ENCODE measurements at places on chromosomes 7 and 10.

DNA sequence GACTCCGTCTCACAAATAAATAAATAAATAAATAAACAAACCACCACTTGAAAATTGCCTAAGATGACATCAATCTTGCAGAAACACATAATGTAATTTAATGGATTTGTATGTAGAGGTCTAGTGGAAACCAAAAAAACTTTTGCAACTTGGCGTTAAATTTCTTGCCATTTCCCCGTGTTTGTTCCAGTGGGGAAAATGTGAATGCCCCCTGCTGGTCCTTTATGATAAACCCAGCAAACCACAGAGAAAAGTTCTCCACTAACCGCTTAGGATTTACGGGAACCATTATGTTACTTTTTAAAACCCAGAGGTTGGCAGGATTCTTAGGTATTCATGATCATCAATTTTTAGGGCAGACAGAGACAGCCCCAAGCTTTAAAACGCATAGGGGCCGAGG is 32.5 kb downstream of the LAMB4 start:
- no peak for DNase-seq

- DNase-seq: no peak
Observed at GRCh38 chr7:117061751-117062150, 108.5 kb downstream of the ST7 start.

- no peak for DNase-seq
Observed at GRCh38 chr10:109861081-109861480, 62.2 kb downstream of the XPNPEP1 start.

- no peak for DNase-seq
Observed at GRCh38 chr7:143250822-143251221, 12.4 kb upstream of the GSTK1 start.

DNA sequence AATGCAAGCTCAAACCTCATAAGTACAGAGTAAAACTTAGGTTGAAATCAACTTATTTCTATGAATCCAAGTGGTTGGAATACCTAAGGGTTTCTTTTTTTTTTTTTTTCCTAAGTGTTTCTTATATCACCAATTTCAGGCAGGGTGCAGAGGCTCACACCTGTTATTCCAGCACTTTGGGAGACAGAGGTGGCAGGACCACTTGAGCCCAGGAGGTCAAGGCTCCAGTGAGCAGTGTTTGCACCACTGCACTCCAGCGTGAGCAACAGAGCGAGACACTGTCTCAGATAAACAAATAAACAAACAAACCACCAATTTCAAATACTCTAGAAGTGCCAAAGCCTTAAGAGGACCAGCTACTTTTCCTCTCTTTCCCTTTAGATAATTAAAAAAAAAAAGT is 39.2 kb upstream of the SPOCK2 start:
- no peak for DNase-seq

- no peak for DNase-seq
Observed at GRCh38 chr7:141115965-141116364, 42.1 kb downstream of the TMEM178B start.

DNA sequence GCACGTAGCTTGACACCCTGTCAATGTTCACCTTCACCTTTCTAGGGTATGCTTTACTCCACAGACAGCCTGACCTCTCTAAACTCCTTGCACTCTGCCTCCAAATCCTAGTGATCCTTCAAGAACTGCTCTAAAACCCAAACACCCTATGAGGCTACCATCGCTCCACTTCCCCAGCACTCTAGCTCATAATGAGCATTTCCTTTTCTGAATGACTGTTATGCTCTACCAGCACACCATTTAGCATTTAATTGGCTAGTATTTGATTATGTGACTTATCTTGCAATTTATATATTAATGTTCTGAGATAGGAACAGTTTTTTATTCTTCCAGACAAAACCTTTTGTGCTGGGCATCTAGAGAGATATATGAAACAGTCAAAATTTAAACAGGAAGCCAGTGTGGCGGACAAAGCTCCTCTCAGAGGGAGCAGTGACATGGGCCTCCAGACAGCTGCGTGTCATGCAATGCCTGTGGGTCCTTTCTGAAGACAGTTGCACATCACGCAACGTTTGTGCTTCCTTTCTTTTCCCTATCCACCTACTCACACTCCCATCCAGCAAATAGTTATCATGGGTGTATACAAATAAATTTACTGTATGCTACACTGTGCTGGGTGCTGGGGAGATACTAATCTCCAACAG is 86.3 kb downstream of the ALOX5 start:
- DNase-seq: no peak

GRCh38 chr7:74405191-74405898 is 48.4 kb upstream of the GTF2IRD1 start:
- no peak for DNase-seq

- no peak for DNase-seq
Observed at GRCh38 chr10:71585564-71586290, 133.9 kb downstream of the C10orf105 start.

DNA sequence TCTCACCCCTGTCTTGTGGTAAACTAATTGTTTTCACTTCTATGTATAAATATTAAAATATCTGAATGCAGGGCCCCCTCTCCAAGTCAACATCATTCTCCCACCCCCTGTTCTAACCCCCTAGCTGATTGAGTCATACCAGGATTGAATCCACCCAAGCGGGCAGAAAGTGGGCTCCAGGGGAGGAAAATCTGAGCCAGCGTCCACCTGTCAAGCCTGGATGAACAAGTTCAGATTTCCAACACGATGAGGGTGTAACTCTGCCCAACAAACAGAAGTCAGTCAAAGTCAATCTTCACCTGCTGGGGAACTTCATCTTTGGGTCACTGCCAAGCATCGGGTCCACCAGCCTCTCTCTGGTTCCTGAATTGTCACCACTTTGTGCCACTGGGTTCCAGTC is 162.9 kb upstream of the CELF2 start:
- DNase-seq: no peak

GRCh38 chr10:121961456-121961855 is 13.6 kb downstream of the NSMCE4A start:
- no peak for DNase-seq

DNA sequence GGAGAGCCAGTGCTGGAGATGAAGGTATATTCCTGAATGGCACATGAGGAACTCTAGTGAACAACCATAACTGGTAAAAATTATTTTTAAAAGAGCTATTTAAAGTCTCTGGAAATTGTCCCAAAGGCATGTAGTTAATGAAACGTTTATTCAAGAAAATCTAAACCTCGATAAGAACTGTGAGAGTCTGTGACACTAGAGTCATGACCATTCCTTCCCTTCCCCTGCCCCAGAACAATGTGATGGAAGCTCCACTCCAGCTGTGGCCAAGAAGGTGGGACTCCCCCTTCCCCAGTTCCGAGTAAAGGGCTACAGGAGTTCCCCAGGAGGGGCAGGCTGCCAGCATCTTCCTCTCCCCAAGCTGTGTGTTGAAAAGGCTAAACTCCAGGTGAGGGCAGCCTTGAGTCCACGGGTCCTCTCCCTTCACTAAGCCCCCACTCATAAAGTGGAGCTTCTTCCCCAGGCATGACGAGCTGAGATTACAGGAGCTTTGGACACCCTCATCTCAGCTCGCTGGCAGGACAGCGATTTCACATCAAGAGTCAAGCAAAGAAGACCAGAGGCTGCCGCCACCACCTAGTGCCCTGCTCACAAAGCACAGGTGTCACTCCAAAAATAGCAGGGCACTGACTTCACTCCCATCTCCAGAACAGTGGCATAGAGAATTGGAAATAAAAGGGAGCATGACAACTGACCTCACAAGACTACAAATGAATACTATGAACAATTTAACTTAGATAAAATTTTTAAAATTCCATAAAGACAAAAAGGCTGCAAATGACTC is 68.5 kb downstream of the NHLRC2 start:
- DNase-seq: no peak

- DNase-seq: no peak
Observed at GRCh38 chr10:104478380-104478779, 124.7 kb downstream of the CFAP58 start.

- no peak for DNase-seq
Observed at GRCh38 chr10:35492386-35493195, 112.5 kb upstream of the GJD4 start.

DNA sequence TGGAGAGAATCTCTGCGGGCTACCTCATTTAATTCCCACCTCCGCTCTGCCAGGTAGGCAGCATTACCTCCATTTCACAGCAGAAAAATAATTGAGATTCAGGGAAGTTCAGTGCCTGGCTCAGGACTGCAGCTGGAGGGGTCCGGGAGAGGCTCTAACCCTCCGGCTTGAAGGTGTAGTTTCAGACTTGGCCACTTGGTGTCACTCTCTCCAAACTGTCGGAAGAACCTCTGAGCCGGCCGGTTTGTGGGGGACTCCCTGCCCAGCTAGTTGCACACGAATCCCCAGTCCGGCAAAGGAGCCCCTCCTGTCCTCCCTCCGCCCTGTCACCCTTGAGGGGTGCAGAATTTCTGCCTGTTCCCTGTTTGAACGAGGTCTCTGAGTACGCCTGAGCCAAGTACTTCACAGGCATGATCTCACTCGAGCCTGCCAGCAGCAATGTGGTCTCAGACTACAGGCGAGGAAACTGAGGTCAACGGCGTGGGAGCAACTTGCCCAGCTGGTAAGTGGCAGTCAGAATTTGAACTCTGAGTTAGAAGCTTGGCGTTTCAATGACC is 144.7 kb upstream of the ZNF716 start:
- no peak for DNase-seq

DNA sequence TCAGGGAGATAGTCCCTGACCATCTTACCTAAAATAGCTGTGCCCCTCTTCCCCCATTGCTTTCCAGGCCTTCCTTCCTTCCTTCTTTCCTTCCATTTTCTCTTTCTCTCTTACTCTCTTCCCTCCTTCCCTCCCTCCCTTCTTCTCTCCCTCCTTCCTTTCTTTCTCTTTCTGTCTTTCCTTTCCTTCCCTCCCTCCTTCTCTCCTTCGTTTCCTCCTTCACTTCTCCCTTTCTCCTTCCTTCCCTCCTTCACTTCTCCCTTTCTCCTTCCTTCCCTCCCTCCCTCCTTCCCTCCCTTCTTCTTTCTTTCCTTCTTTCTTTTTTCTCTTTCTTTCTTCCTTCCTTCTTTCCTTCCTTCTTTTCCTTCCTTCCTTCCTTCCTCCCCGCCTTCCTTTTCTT is 24.6 kb upstream of the MKX start:
- no peak for DNase-seq

DNA sequence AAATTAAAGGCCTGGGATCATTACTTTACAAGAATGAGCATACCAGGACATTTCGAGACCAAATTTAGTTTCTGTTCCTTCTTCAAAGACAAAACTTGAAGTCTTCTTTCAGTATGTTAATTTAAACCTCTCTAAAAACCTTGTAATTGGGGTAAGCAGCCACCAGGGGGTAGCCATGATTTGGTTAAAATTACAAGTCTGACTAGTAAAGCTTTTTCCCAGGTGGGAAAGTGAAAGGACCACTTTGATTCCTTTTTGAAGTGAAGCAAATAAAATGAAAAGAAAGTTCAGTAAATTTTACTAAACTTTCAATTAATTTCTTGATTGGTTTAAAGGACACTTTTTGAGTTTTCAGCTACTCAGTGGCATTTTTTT is 294.3 kb downstream of the BBS9 start:
- no peak for DNase-seq

- DNase-seq: no peak
Observed at GRCh38 chr10:70271996-70272924, 11.5 kb downstream of the NPFFR1 start.

DNA sequence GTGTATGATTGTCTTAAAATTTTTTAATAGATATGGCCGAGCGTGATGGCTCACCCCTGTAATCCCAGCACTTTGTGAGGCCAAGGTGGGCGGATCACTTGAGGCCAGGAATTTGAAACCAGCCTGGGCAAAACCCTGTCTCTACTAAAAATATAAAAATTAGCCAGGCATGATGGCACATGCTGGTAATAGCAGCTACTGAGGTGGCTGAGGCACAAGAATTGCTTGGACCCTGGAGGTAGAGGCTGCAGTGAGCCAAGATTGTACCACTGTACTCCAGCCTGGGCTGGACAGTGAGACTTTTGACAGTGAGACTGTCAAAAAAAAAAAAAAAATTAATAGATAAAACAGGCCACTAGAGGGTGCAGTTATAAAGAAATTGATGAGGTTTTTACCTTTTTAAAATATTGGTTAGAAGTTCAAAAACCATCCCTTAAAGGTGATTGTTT is 20.5 kb downstream of the NOM1 start:
- DNase-seq: no peak

DNA sequence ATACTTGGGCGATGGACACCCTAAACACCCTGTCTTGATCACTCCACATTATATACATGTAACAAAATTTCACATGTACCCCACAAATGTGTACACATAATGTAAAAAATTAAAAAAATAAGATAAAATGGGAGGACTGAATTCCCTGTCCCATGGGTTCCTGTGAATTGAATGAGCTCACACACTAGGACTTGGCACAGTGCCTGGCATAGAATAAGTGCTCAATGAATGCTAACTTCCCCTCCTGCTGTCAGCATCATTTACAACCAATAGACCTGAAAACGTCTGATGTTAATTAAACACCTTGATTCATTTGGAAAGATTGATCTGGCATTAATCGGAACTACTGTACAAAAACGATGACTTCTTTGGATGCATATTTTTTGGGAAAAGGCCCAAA is 117.3 kb upstream of the ZNF438 start:
- DNase-seq: no peak

DNA sequence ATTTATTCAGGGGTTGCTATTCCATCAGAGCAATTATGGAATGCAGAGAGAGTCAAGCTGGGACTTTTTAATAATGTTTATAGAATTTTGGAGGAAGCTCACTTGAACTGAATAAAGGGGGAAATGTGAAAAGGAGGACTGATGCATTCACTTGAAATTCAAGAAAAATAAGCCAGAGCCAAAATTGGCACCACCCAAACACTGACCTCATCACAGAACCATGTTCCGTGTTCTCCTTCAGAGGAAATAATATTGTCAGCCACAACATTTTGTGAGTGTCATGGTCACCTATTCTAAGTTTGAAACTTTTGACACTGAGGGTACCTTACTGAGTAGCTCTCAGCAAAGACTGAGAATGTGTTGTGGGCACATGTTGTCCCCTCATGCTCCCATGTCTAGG is 207.0 kb downstream of the ANK3 start:
- no peak for DNase-seq

GRCh38 chr10:103545771-103546281 is 52.3 kb downstream of the NEURL1 start:
- no peak for DNase-seq

- no peak for DNase-seq
Observed at GRCh38 chr10:73232887-73233286, 14.2 kb downstream of the DNAJC9 start.

DNA sequence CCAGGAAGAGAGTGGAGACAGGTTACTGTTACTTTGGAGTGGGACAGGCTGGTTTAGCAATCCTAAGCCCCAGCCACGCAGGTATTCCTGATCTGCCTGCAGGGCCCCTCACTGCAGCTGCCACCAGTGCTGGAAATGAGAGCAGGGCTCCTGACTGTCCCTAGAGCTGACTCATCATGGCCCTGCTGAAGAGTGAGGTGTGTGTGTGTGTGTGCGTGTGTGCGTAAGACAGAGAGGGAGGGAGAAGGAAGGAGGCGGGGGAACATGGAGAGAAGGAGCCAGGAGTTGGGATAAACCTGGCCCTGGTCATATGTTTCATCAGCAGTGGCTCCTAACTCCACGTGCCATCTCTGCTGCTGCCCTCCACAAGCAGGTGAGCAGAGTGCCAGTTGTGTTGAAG is 3.6 kb downstream of the FOXI2 start:
- no peak for DNase-seq

- DNase-seq: no peak
Observed at GRCh38 chr7:43559171-43559945, 23.6 kb upstream of the STK17A start.

GRCh38 chr10:112039823-112040222 is 143.7 kb downstream of the GPAM start:
- no peak for DNase-seq
